Activated CD4-positive, alpha-beta T cell treated with anti-CD3 and anti-CD28 coated beads, Interleukin-2, Interleukin-4, amounts not matched to agents 100 ng/mL and 50 ng/mL, durations not matched to agents 16 hours and 8 hours (primary cell): ENCODE measurements at places on chromosomes 4 and X.

DNA sequence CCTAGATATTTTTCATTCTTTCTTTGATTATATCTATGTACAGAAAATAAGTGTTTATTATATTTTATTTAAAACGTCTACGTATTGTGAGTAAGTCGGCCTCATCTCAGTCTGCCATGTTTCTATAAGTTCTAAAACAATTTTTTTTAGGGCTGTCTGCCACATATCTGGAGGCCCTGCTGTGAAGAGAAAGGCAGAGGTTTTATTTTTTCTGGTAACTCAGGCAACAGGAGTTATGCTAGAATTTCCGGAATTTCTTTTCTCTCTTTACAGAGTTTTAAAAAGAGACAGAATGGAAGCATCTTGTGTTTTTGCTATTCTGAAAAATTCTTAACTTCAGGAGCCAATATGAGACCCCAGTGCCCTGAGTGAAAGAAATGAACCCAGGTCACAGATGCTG lies 1124.0 kb upstream of the TENM3 start:
- no peak for DNase-seq

DNA sequence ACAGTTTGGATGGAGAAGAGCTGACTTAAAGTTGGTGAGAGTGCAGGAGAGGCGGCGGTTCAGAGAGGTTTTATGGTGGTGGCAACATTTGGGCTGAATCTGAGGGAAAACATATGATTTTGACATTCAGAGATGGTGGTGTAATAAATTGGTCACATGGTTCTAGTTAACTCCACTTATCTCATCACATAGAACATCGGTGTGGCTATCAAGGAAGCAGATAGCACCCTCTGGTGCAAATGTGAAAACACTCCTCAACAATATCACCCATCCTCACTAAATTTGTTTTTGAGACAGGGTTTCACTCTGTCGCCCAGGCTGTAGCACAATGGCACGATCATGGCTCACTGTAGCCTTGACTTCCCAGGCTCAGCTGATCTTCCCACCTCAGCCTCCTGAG lies 28.8 kb downstream of the SUPT20HL2 start:
- DNase-seq = no peak

DNA sequence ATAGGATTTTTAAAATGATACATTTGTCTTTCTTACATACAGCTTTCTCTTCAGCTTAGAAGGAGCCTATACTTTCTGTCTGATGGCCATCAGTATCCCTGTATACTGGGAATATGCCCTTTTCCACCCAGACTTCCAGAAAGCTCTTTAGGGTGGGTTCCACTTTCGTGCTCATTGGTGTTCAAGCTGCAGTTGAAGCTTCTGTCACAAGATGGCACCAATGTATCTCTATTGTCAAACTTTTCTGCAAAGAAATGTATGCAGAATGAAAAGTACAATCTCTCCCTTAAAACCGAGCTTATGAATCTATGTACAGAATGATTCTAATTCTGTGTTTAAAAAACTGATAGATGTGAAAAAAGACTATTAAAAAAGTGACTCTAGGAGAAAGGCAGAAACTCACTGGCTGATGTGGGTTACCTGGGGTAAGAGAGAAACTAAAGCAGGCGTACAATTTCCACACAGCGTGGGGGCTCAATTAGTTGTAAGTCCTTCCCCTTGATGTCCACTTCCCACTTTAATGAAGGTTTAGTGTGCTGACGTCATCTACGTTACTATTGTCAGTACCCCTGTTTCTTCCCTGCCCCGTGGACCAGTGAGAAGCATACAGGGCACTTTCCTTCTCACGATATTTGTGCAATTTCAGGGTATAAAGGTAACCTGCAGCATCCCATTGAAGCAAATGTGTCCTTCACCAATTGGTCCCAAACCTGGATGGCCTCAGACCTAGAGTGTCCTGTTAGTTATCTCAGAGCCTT lies 57.3 kb upstream of the TCEAL2 start:
- peak; percentile 18 for DNase-seq

- no peak for DNase-seq
Observed at GRCh38 chr4:138639018-138639741, 376.4 kb upstream of the NOCT start.
